ENCODE measurements at places on chromosomes 2 and 18.

DNA sequence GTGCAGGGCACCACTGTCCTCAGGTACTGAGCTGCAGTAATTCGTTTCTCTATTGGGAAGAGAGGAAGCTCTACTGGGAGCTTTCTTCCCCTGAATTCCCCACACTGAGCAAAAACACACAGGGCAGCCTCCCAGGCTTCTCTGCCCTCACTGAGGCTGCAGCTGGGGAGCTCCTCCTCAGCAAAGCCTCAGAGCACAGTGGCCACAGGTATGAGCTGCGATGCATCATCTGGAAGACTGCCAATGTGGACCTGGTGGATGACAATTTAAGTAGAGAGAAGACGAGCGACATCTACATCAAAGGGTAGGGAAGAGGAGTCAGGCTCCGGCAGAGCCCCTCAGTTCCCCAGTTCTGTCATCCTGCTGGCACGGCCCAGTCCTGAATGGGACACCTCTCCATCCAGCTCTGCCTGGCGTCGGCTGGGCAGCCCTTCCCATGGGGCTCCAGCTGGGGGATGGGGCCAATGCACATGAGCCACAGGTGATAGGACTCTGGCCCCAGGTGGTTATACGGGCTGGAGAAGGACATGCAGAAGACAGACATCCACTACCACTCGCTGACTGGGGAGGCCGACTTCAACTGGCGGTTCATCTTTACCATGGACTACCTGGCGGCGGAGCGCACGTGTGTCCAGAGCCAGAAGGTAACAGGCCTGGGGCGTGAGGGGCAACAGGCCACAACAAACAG lies 37.6 kb downstream of the LMAN2L start:
- DNase-seq, result no peak

- no peak for DNase-seq
These were observed 9.4 kb downstream of the SMAD4 start for GRCh38 chr18:51039138-51040112.

GRCh38 chr2:159009940-159010339 lies 41.5 kb downstream of the TANC1 start:
- no peak for DNase-seq

DNA sequence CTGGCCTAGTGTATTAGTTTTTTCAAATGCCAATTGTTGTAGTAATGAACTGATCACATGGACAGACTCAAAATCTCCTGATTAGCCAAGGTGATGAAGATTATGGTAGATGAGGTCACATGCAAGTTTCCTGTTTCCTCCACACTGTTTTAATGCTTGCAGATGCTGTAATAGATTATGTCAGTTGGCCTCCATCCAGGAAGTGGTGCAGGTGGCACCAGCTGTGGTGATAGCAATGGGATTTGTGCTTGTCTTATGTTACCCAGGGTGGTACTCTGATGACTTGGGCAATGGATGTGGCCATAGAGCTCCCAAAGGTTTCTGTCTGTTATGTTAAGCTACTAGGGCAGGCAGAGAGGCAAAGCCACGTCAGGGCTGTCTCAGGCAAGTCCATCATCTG lies 332.9 kb upstream of the DDX18 start:
- no peak for DNase-seq

- no peak for DNase-seq
These were observed 99.1 kb downstream of the NRP2 start for GRCh38 chr2:205781244-205781931.

DNA sequence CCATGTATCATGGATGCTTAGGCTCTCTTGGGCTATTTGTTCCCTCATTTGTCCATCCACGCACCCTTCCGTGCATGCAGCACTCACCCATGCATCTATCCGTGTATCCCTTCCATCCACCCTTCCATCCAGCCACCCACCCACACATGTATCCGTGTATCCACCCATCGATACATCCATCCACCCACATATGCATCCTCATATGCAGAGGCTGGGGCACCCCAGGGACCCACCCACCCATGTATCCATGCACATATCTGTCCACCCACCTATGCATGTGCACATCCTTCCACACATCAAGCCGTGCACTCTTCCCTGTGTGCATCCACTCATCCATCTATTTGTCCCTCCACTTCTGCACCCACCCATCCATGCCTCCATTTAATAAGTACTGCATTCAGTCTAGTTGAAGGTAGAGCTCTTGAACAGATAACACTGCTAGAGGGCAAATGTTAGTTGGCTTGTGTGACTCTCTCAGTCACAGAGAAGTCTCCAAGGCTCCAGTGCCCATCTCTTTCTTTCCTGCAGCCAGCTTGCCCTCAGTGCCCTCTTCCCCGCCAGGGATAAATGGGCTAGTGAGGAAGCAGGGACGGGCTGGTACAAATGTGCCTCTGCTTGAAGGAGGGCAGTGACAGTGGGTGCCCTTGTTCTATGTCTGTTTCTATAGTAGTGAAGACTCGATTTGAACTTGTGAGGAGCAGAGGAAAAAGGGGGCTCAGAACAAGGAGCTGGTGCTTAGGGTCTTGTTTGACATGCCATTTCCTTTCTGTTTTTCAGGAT lies 61.5 kb downstream of the EMILIN2 start:
- DNase-seq, result no peak

DNA sequence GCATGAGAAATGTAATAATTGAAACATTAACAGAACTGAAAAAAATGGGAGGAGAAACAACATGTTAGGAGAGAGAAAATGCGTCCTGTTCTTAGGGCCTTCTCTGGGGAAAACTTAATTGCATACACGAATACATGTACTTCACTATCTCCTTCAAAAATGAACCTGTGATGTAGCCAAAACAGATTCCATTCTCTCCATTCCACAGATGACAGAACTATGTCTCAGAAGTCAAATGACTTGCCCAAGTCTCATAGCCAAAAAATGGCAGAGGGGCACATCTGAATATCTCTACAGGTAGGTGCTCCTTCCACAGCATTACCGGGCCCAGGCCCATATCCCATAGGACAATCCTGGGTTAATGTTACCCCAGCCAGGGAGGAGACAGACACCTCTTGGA lies 3.9 kb upstream of the DCTN1 start:
- DNase-seq, result no peak

DNA sequence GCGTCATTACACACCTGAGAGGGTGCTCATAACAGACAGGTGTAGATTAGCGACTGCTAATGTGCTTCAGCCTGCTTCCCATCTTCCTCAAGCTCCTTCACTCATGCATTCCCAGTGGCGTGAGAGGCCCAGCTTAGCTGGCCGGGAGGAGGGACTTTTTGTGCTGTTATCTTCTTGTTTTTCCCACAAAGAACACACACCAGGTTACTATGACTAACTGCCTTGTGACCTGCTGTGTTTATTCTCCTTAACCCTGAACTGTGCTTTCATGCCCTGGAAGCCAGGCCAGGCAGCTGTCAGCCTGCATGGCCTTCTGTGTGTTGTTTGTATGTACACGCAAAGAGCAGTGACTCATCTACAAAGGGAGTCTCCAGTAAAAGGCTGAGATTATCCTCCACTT lies 143.8 kb downstream of the PIEZO2 start:
- no peak for DNase-seq

All from stimulated activated CD4-positive, alpha-beta T cell treated with anti-CD3 and anti-CD28 coated beads, Interleukin-15, amount 100 ng/mL, for 1 hour (primary cell).